ENCODE measurements at places on chromosomes 13 and 19.

DNA sequence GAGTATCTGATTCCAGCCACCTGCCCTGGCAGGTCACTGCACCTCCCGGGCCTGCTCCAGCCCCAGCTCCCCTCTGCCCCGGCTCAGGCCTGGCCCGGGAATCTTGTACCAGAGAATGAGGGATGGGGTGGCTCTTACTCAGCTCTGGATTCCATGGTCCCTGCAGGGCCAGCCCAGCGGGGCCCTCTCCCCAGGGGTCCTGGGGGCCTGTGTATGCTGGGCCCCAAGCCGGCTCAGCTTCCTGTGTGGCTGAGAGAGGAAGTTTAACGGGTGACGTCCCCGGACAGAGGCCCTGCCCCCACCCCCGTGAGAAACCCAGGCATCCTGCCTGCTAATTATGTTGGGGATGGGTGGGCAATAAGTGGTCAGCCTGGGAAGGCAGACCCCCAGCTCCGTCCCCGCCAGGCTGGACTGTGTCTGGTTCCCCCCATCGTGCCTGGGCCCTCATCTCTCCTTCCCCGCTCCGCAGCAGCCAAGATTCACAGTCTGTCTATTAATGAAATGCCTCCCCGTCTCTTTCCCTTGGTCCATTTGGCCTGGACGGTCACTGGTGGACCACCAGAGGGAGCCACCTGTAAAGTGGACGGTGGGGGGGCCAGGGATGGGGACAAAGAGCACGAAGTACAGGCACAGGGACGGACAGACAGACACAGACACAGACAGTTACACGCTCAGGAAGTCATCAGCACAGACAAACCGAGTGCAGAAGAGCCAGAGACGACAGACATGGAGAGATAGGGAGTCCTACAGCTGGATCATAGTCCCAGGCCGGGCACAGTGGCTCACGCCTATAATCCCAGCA is at the start of gene DENND1C:
Gene DENND1C (minus strand): TSS at position 247 of the 802 bp plus-strand sequence. CDS start 92 bp downstream, at position 155.
- DNase-seq: peak; percentile 24

DNA sequence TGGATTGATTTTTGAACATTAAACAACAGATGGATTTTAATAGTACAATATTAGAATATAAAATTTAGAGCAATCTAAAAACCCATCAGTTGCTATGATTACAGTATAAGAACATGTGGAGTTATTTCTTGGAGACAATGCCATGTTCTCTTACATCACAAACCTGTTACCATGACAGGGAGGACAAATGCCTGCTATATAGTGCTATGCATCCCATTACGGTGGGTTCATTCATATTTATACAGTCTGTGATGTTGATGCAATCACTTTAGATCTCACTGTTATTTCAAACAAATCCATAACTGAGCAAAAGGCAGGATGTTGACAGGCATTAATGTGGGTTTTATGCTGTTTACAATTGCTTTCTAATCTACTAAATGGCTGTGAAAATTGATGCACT is 467.5 kb downstream of the DIAPH3 start:
- DNase-seq: no peak

- DNase-seq: peak; percentile 6
These were observed 507 bp downstream of the ALG5 start for GRCh38 chr13:36998624-36999041.

DNA sequence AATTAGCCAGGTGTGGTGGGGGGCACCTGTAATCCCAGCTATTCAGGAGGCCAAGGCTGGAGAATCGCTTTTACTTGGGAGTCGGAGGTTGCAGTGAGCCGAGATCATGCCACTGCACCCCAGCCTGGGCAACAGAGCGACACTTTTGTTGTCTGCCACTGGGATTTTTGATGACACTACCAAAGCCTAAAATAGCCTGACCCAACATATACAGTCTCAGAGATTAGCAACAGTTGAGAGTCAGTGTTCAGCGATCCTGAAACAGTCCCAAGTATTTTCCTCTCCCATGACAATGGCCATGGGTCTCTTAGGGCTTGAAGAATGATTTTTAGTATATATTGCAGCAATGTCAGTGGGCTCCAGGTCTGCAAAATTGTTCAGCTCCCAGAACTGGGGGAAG is 32.9 kb downstream of the SLC25A30 start:
- DNase-seq: no peak

GRCh38 chr13:97935071-97935470 is 18.4 kb upstream of the IPO5 start:
- DNase-seq: no peak

DNA sequence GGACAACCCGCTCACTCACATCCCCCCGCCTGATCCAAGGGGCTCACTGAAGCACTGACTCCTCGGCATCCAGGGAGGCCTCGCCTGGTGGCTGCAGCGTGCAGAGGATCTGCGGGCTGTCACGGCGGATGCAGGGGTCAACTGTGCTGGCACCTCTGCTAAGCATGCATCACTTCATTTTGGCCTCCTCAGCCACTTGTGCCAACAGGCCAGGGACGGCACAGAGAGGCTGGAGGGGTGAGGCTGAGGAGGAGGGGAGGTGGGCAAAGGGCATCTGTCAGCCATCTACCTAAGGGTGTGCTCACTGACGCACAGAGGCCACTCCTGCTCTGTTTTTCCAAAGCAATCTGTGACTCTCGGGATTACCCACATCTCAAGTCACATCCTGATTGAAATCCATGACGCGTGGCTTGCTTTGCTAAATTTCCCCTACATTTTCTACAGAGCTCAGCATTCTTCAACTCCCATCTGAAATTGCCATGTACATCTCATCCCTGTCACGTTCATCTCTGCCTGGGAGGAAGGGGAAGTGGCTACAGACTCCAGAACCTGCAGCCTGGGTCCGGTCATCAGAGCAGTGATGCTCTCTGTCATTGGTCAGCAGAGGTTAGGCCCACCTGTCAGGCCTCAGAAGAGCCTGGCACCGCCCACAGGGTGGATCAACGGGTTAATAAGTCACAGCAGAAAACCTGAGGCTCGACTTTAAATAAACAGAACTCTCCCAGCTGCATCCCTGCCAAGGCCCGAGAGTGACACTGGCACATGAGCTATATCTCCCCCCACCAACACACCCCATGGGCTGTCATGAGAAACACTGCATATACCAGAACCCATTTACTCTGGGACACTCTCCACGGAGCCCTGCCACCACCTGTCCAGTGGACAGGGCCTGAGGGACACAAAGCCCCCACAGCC is 17.6 kb downstream of the ELL start:
- DNase-seq: peak; percentile 32

- DNase-seq: no peak
These were observed 696 bp upstream of the ERFL start for GRCh38 chr19:41928754-41929535.

GRCh38 chr19:55766466-55766865 is 2.5 kb upstream of the RFPL4AL1 start:
- DNase-seq: no peak

GRCh38 chr19:3178377-3178972 is at the start of gene S1PR4:
Gene S1PR4, plus strand, starts transcription at chr19:3178769. Its CDS starts 24 bp downstream, at chr19:3178793.
- no peak for DNase-seq

GRCh38 chr13:32113532-32113931 is 82.0 kb downstream of the FRY start:
- no peak for DNase-seq

GRCh38 chr13:72163678-72164077 is 296.7 kb upstream of the DACH1 start:
- no peak for DNase-seq
